Activated naive CD4-positive, alpha-beta T cell treated with Interleukin-2 at 50 U/mL for 16 hours (primary cell): ENCODE measurements at places on chromosomes 13 and 19.

DNA sequence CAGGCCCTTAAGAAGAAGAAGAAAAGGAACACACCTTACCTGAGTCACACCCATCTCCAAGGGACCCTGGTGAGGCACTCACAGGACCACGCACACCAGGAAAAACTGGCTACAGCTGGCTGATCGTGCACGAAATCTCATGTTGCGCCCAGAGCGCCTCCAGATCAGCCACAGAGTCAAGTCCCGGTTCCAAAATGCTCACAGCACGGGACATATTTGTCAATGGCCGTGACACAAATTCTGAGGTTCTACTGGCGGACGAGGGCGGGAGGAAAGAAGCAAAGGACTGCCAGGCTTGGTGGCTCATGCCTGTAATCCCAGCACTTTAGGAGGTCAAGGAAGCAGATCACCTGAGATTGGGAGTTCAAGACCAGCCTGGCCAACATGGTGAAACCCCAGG is 21.5 kb downstream of the SH3GL1 start:
- DNase-seq, result no peak

DNA sequence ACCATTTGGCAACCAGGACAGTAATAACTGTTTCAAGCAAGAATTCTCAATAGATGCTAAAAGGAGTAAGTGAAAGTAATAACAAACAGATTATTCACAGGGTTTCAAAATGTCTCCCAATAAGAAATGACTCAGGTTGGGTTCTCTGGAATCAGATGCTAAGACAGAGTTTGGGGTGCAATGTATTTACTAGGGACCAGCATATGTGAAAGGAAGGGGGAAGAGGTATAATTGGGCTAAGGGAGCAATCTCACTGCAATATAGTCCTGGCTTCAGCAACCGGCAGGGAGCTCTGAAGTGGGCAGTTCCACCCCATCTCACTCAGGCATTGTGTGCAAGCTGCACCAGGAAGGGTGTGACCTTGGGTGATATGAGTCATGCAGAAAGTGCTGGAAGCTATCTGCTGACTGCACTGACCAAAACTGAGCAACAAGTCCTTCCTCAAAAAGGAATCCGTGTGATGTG is 23.4 kb downstream of the ZDHHC20 start:
- peak; percentile 44 for DNase-seq

DNA sequence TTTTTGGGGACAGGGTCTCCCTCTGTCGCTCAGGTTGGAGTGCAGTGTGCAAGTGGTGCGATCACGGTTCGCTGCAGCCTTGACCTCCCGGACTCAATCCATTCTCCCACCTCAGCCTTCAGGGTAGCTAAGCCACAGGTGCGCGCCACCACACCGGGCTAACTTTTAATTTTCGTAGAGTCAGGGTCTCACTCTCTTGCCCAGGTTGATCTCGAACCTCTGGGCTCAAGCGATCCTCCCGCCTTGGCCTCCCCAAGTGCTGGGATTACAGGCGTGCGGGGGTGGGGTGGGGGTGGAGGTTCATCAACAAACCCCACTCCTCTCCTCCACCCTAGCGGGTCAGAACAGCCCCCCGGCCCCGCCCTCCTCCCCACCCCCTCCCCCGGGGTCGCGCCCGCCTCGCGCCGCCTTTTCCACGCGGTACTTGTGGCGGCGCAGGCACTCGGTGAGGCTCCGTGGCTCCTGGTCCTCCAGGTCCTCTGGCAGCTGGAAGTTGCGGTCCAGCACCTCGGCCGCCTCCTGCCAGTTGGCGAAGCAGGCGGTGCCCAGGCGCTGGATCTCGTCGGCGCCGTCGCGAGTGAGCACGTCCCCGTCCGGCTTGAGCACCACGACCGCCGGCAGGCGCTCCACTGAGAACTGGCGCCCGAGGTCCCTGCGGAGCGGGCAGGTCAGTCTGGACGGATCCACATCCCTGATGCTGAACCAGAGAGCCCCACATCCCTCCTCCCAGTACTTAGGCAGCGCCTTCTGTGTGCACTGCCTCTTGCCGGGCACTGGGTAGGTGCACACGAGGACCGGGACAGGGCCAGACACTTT is 5.2 kb downstream of the NXNL1 start:
- no peak for DNase-seq

DNA sequence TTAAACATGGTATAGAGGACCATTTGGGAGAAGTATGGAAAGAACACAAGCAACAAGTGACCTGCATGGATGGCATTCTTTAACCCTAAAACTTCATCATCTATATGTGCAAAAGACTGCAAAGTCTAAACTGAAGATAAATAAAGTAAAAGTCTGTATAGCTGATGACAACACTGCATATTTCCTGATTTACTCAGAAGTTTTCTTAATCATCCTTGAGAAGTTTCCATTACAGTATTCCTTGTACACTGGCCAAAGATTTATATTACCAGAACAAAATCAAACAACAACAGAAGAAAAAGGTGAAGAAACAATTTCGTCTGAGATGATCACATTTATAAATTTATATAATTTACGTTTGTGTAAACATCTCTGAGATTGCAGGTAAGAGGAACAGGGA is 805.7 kb downstream of the PCDH9 start:
- DNase-seq, result no peak

GRCh38 chr13:113182046-113182445 is 23.6 kb downstream of the PROZ start:
- no peak for DNase-seq

- no peak for DNase-seq
Observed at GRCh38 chr19:17216058-17216670, 1.0 kb downstream of the USE1 start.

- DNase-seq, result no peak
Observed at GRCh38 chr19:55152017-55152416, 3.0 kb upstream of the TNNT1 start.

DNA sequence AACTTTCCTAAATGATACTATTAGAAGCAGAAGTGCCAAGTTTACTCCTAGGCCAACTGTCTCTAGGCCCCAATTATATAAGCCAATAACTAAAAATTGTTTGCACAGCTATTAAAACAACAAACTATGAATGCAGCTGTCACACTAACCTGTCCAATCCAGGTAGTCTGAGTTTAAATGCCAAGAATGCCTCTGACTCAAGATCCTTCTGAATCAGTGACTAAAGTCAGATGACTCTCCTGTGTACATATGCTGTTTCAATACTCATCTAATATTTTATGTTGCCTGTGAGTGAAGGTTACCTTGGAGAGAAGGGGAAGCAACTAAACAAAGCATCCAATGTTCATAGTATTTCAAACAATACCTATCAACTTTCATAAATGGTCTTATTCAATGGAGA is 257.0 kb downstream of the ENOX1 start:
- no peak for DNase-seq

- DNase-seq, result no peak
Observed at GRCh38 chr13:48110132-48110868, 15.4 kb upstream of the MED4 start.

- no peak for DNase-seq
Observed at GRCh38 chr19:42277821-42278451, 8.9 kb downstream of the CIC start.

GRCh38 chr13:60044321-60044720 is 119.4 kb downstream of the DIAPH3 start:
- no peak for DNase-seq

DNA sequence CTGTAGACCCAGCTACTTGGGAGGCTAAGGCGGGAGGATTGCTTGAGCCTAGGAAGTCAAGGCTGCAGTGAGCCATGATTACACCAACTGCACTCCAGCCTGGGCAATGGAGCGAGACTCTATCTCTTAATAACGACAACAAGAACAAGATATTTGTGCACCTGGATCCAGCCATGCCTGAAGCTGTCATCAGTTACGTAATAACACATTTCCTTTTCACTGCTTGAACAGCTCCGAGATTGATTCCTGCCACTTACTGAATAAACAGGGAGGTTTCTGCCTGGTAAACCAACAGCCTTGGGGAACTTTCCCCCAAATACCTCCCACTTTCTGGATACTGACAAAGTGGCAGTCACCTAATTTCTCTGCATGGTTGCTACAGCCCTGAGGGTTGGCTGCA is 5.4 kb downstream of the KANK2 start:
- no peak for DNase-seq

DNA sequence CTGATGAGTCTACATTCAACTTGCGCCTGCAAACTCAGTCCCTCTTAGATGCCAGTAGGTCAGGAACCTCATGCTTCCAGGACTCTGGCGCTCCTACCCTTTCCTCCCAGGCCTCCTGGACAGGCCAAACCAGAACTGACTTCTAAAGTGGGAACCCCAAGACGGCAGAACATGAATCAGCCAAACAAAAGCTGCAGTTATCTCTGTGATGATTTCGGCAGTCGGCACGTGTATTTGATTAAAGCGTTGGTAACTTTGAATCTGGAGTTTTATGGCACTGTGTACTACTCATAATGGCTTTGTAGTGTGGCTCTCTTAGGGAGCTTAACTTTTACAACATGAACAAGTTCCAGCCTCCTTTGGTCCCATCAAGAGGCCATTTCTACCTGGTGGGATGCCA is 13.7 kb downstream of the ACTN4 start:
- DNase-seq, result no peak

GRCh38 chr13:32080328-32080744 is 48.8 kb downstream of the FRY start:
- no peak for DNase-seq

- no peak for DNase-seq
Observed at GRCh38 chr13:102401265-102401664, 583 bp downstream of the FGF14 start.

GRCh38 chr13:88623150-88623549 is 952.0 kb downstream of the SLITRK5 start:
- DNase-seq, result no peak

GRCh38 chr13:113919761-113920559 is 53.9 kb downstream of the C13orf46 start:
- DNase-seq, result no peak

GRCh38 chr19:18091217-18091608 is 4.5 kb upstream of the IL12RB1 start:
- peak; percentile 88 for DNase-seq

DNA sequence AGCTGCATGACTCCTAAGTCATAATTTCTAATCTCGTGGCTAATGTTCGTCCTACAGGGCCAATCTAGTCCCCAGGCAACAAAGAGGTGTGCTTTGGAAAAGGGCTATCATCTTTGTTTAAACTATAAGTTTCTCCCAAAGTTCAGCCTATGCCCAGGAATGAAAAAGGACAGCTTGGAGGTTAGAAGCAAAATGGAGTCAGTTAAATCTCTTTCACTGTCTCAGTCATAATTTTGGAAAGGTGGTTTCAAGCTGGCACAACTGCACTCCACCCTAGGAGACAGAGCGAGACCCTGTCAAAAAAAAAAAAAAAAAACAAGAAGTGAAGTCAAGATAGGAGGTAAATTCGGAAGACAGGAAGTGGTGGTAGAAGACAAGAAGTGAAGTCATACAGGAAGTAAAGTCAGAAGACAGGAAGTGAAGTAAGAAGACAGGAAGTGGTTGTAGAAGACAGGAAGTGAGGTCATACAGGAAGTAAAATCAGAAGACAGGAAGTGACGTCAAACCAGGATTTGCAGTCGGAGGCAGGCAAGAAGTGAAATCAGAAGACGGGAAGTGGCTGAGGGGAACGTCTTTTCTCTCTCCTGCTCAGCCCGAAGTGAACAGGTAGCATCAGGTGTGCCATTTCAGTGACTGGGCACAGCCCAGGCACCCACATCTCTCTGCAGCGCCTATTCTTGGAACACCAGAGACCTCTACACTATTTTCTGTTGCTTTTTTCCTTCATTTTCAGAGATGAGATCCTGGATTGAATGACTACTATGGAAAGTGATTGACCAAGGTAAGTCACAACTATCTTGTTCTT is 32.2 kb downstream of the GP6 start:
- peak; percentile 21 for DNase-seq

DNA sequence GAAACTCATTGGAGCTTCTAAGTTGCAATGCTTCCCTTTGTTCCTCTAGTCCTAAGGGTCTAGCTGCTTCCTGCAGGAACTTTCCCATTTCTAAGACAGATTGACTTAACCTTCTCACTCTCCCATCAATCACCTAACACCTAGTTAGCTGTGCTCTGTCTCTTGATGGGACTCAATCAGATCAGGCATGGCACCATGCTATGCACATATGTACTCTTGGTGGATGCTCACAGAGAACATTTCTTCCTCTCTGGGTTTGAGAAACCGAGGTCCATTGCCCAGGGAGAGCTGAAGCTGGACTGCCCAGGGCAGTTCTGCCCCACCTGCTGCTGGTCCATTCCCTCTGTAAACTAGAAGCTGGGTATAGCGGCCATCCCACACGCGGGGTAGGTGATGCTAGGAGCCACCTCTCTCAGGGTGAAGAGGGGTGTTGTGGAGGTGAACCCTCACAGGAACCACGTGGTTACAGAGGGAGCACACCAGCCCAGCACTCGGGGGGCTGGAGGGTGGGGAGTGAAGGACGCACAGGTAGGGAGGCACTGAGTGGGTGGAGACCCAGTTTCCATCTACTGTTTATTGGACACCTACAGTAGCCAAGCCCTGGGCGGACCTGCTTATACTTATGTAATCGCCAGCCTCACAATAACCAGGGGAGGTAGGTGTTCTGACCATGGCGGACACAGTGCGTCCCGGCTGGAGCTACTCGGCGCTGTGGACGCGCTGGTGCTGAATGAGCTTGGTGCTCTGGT is 3.1 kb upstream of the UBE2M start:
- DNase-seq, result no peak
